ENCODE measurements at places on chromosomes 5 and 9. TPM values are rescaled to one million over a fixed set of nuclear protein-coding genes. Genes with fewer than 3 reads are reported as not detected.

DNA sequence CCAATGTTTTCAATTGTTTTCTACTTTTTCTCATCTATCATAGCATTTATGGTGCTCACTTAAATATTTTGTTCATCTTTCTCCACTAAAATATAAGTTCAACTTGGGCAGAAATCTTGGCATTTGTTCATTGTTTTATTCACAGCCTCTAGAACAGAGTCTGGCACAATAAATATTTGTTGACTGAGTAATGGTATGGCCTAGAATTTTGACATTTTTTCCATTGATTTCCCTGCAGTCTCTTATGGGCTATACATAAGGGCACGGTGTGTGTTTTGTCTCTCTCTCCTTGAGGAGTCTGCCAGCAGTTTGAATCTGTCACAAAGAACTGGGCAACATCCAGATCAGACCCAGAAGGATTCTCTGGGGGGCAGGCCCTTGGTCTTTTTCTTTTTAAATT, 379.7 kb downstream of the TMEM38B start:
- no peaks in the 10 kb centered on the region for H3K36me3 ChIP-seq
- no peaks in the 10 kb centered on the region for H3K4me1 ChIP-seq
- DNase-seq = no peak

GRCh38 chr5:154485096-154485491, 7.1 kb upstream of the HAND1 start:
- H3K4me1 ChIP-seq = peaks cover 62% of the 10 kb centered on the region
- H3K27ac ChIP-seq = no peak overlapping the region
- no peak for DNase-seq
- H3K27me3 ChIP-seq = peaks cover 95% of the 10 kb centered on the region

DNA sequence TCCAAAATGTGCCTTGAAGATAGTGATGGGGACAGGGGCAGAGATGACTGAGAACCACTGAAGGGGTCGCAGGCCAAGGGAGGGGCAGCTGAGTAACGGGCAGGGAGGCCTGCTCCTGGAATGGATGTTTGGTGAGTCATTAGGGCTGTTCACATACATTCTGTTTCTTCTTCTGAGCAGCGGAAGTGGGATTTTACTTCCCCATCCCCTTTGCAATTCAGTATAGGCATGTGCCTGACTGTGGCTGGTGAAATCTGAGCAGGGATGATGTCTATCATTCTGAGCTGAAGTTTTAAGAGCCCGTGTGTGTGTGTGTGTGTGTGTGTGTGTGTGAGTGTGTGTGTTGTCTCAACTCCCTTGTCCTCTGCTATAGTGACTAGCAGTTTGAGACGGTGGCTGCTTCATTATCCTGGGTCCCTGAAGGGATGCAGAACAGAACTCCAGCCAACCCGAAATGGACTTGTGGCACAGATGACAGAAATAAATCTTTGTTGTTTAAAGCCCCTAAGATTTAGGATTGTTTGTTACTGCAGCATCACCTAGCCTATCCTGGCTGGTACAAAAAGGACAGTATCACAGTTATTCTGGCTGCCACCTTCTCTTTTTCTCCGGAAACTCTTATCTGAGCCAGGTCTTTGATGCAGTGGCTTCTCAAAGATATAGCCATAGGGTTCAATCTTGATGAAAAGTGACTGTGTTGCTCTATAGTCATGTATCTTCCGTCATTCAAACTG, 29.2 kb upstream of the TGFBI start:
- no peaks in the 10 kb centered on the region for H3K4me1 ChIP-seq
- DNase-seq = no peak
- no peaks in the 10 kb centered on the region for H3K36me3 ChIP-seq
- no peak overlapping the region for H3K27ac ChIP-seq
- H3K27me3 ChIP-seq = no peaks in the 10 kb centered on the region

DNA sequence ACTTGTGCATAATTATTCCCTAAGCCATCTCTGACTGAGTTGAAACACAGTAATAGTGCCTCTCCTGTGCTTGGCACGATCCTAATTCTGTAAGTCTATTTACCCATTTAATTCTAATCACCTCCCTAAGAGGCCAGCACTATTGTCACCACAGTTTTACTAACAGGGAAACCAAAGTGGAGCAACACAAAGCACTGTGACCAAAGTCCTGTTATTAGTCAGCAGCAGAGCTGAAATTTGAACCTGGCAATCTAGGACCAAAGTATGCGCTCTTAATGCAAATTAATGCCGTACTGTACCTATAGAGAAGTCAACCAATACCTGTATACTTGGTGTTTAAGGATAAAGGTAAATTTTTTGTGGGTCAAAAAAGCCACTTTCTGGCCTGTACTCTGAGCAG, 77.1 kb upstream of the CNTLN start:
- no peak overlapping the region for H3K27ac ChIP-seq
- H3K36me3 ChIP-seq = no peaks in the 10 kb centered on the region
- no peaks in the 10 kb centered on the region for H3K4me1 ChIP-seq
- no peaks in the 10 kb centered on the region for H3K27me3 ChIP-seq

DNA sequence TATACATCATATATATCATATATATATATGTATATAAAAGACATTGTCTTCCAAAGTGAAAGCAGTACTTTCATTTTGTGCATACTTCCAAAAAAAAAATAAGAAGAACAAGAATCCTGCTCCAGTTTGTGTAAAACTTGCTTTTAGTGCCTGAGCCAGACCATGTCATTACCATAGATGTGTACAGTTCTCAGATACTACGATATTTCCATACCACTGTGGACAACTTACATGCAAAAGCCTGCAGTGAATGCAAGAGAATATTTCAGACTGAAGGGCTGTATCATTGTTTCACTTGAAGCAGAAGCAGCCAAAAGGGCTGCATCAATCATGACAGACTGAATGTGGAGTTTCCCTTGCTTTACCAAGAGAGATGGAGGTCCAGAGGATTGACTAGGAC, 72.6 kb upstream of the CYLC2 start:
- H3K36me3 ChIP-seq = no peaks in the 10 kb centered on the region
- no peak overlapping the region for H3K4me3 ChIP-seq
- H3K4me1 ChIP-seq = no peaks in the 10 kb centered on the region
- H3K27ac ChIP-seq = no peak overlapping the region
- no peaks in the 10 kb centered on the region for H3K27me3 ChIP-seq
- no peak for DNase-seq

GRCh38 chr5:150117945-150118560, 31.7 kb upstream of the CSF1R start:
- H3K36me3 ChIP-seq = no peaks in the 10 kb centered on the region
- DNase-seq = no peak
- no peaks in the 10 kb centered on the region for H3K27me3 ChIP-seq
- H3K4me1 ChIP-seq = peaks cover 13% of the 10 kb centered on the region
- H3K27ac ChIP-seq = no peak overlapping the region

DNA sequence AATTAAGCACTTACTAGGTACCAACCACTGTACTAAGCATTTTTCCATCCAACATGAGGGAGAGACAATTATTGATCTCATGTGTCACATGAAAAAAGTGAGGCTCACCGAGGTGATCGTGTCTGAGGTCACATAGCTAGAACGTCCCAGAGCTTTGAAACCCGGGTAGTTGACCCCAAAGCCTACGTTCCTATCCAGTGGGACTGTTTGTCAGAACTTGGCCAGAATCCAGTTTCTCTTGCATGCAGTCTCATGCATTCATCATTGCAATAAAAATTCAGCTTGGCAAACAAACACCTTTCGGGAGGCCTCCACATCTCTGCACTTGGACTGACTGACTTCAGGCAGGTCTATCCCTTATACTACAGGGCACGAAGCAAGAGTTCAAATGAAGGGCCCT, 23.4 kb upstream of the FAT2 start:
- no peak overlapping the region for H3K4me3 ChIP-seq
- H3K27me3 ChIP-seq = no peaks in the 10 kb centered on the region
- no peak overlapping the region for H3K27ac ChIP-seq
- no peaks in the 10 kb centered on the region for H3K36me3 ChIP-seq

DNA sequence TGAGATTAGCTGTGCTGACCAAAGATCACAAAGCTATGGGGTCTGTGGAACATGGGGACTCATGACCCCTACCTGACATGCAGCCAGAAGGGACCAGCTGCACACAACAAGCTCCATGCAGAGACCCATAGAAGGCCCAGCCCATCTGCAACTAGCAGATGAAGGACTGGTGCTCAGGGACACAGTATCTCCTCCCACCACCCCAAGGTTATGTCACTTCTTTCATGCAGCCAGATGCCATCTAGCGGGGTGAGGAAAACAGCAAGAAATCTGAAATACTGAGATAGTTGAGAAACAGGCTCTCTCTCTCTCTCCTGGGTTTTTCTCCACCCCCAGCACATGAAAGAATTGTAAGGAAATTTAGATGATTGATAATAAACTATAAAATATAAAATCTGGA, 161.3 kb upstream of the DAPK1 start:
- H3K4me1 ChIP-seq = peaks cover 42% of the 10 kb centered on the region
- H3K27me3 ChIP-seq = no peaks in the 10 kb centered on the region
- no peak for DNase-seq
- no peak overlapping the region for H3K4me3 ChIP-seq
- H3K36me3 ChIP-seq = peaks cover 7% of the 10 kb centered on the region

- H3K36me3 ChIP-seq = peaks cover 2% of the 10 kb centered on the region
- H3K27ac ChIP-seq = no peak overlapping the region
- no peak overlapping the region for H3K4me3 ChIP-seq
Observed at GRCh38 chr9:114180696-114181606, 25.6 kb downstream of the COL27A1 start.

DNA sequence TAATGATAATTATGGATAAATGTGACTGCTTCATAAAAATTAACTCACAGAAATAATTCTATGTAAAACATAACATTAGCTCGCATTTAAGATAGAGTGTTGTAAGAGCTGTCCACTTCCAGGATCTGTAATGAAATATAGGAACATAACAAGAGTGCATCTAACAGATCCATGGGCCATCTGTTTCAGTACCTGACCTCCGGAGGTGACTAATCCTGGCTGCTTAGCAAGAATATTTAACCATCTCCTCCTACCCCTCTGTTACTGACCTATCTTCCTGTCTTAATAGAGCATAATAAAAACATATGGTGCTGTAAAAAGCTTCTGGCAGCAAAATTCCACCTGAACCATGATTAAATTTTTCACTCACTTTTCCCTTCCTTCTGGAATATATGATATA, 7.1 kb downstream of the PLCXD3 start:
- peaks cover 9% of the 10 kb centered on the region for H3K4me1 ChIP-seq
- H3K27ac ChIP-seq = no peak overlapping the region
- 0 out of 2 replicates have a peak, but pooled peaks cover under 1% of the 10 kb centered on the region for H3K27me3 ChIP-seq
- DNase-seq = no peak

The GPR107 gene
- 33.2 TPM for total RNA-seq

The PIP5KL1 gene
- 15.8 TPM for total RNA-seq

The SLC26A2 gene
- total RNA-seq = 11.1 TPM

Data from WTC11 (cell line).